Epithelial cell of prostate (primary cell): ENCODE measurements at places on chromosomes 7 and 10.

DNA sequence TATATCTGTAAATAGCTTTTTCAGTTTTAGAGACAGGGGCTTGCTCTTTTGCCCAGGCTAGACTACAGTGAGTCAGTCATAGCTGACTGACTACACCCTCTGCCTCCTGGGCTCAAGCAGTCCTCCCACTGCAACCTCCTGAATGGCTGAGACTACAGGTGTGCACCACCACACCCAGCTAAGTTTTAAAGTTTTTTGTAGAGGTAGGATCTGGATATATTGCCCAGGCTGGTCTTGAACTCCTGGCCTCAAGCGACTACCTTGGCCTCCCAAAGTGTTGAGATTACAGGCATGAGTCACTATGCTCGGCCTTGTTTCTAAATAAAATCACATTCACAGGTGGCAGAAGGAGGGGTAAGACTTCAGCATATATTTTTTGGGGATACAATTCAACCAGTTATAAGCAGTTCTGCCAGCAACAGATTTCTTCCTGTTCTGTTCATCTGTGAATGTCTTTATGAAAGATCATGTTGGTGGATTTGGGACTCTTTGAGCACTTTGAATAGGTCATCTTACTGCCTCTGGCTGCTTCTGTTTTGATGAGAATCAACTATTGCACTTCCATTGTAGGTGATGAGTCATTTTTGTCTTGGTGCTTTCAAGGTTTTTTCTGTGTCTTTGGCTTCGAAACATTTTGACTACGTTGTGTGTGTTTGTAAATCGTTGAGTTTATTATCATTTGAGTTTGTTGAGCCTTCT is 15.7 kb downstream of the RBM33 start:
- DNase-seq: no peak

GRCh38 chr7:43328785-43329380 is 216.4 kb downstream of the HECW1 start:
- DNase-seq: no peak

DNA sequence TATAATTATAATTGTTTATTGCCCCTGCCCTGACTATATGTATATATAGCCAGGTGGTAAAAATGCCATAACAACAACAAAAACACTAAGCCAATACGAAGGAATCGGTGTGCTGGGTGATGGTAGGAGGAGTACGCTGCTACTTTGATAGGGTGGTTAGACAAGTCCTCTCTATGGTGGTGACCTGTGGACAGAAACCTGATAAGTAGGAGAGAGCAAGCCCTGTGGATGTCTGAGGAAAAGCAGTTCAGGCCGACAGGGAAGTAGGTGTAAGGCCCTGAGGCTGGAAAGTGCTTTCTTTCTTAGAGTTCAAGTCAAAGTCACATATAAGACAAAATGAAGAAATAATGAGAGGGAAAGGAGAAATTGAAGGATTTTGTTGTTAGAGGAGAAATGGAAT is 823.8 kb upstream of the CELF2 start:
- no peak for DNase-seq

- no peak for DNase-seq
Observed at GRCh38 chr10:37754538-37755323, 102.7 kb downstream of the ZNF248 start.

- DNase-seq: no peak
Observed at GRCh38 chr7:148014541-148014940, 576.0 kb upstream of the C7orf33 start.

DNA sequence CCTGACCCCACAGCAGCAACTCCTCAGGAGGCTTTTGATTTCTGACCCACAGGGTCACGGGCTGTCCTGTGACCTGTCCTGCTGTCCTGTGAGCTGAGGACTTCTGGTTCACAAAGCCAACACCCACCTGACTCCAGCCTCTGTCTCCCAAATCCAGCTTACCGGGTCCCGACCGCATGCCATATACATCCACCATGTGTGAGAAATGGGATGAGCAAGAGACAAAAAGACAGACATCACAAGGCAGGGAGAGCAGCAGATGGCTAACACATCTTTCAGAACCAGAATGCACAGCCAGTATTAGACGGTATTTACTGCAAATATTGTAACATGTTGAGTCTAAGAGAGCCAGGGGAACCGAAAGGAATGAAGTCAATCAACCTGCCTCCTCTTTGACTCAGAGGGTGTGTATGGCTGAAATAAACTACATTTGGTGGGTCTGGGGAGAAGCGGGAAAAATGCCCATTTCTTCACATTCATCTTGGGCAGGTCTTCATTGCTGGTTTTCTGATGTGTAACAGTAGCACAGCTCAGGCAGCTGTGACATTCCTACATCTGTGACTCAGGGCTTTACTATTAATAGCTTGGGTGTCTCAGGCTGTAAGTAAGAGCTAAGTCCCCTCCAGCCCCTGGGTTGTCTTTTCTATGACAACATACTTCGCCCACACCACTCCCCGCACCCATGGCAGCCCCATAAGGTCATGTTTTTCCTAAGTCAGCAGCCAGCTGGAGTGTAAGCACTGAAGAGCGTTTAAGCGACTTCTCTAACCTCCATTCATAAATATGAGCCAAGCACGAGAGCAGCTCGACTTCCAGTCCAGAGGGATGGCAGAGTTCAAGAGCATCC is 25.0 kb downstream of the ABLIM1 start:
- no peak for DNase-seq

GRCh38 chr7:17046666-17047065 is 164.9 kb upstream of the AGR3 start:
- no peak for DNase-seq

- no peak for DNase-seq
Observed at GRCh38 chr7:68547799-68548198, 1050.5 kb upstream of the AUTS2 start.

- DNase-seq: no peak
Observed at GRCh38 chr10:119120413-119120867, 16.5 kb downstream of the DENND10 start.

GRCh38 chr10:88879534-88880281 is at the start of gene STAMBPL1:
STAMBPL1 (plus strand) TSS chr10:88880245; CDS start chr10:88901709, 21,464 bp downstream.
- DNase-seq: no peak

DNA sequence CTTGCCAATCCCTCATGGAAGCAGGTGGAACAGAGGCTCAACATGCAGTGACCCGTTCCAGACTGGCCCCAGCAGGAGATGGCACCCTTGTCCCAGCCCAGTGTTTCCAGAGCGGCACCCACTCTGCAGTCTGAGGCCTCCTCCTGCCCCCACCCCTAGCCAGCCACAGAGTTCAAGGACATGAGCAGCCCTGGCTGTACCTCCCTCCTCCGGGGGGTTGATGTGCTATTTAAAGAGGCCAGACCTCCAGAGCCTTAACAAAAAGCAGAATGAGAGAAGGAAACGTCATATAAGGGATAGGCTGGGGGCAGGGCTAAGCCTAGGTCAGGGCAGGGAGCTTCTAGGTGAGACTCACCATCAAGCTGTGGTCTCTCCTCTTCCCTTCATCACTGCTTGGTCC is 115.7 kb upstream of the NANOS1 start:
- no peak for DNase-seq

DNA sequence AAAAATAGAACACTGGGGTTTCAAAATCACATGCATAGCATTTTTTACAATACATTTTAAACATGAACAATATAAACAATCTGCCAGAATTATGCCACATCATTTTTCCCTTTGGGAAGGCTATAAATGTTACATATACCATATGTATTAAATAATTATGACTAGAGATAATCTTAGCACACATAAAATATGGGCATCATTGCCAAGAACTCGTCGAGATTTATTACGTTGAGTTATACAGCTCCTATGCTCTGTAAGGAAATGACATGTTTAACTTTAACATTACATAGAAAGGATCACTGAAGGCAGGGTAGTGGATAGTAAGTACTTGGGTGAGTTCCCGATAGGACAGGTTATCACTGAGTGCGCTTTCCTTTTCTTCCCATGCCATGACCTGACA is 267.8 kb downstream of the PARD3 start:
- no peak for DNase-seq

DNA sequence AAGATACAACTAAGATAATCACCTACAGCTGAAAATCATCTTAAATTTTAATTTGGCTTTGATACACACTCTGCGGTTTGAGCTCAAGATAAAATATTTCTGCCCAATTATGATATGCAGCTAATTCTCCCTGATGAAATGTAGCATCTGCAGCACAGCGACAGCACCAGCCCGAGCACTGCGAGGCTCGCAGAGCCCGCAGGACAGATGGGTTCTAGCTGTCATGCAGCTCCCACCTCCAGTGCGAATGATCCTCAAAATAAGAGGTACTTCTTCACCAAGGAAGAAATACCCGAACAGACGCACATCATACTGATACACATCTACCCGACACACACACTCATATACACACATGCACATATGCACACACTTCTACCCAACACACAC is 457.6 kb downstream of the PTPRN2 start:
- no peak for DNase-seq

GRCh38 chr10:86355571-86356038 is 11.0 kb downstream of the GRID1 start:
- DNase-seq: no peak

DNA sequence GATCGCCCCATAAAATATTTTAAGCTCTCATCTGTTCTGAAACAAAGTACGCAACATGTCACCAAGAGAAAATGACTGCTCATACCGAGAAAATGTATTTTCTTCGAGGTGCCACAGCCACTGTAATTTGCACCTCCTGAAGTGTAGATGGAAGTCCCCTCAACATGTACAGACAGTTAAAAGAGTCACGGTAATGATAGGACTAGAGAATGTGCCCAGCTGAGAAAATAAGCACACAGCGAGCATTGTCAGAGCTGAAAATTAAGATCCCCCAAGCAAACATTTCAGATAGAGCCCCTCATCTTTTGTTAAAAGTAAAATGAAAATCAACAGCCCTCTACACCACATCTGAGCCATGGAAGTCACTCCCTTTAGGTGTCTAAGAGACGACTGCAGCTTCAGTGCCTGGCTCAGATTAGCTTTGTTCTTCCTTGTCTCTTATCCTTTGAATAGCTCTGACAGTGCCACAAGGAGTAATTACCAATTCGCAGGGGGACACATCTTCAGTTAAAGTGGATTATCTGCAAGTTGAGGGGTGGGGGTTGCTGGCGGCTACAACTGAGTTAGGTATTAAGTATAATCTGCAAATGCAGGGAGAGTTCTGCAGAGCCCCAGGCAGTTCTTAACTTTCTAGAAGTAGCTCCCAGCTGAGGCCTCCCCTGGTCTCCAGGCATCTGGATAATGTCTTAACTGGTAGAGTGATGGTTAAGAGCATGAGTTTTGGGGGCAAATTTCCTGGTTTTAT is 222.7 kb upstream of the C7orf33 start:
- DNase-seq: no peak

- no peak for DNase-seq
Observed at GRCh38 chr7:100397315-100398081, 24.2 kb downstream of the PILRA start.

GRCh38 chr10:385571-386300 is 250.5 kb downstream of the ZMYND11 start:
- DNase-seq: no peak

- DNase-seq: no peak
Observed at GRCh38 chr7:80829527-80829926, 89.3 kb downstream of the SEMA3C start.

- DNase-seq: no peak
Observed at GRCh38 chr10:119541459-119542356, 811 bp downstream of the RGS10 start.

DNA sequence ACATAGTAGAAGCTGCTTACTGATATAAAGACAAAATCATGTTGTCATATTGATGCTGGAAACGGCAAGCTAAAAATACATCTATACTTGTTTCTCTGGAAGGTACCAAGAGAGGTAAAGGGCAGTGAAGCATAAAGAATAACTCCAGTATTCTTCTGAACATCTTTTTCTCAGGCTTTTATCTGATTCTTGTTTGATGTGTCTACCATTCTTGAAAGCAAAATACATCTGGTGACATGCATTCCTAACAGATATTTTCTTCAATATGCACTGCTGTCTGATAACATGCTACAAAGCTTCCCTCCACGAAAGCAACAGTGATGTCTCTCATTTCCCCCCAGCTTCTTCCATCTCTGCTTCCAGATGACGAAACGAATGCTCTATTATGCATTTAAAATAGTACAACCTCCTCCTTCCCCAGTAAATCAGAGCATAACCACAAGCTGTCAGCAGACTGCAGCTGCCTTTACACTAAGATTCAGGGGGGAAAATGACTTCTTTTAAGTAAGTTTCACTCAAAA is 100.8 kb downstream of the ARHGAP21 start:
- no peak for DNase-seq

GRCh38 chr10:78507510-78508160 is 474.0 kb downstream of the RPS24 start:
- no peak for DNase-seq

GRCh38 chr7:74401137-74401859 is 52.4 kb upstream of the GTF2IRD1 start:
- no peak for DNase-seq

GRCh38 chr10:6815346-6815745 is 235.3 kb upstream of the PRKCQ start:
- no peak for DNase-seq

GRCh38 chr10:17847585-17848296 is 38.6 kb downstream of the MRC1 start:
- DNase-seq: no peak

- DNase-seq: no peak
Observed at GRCh38 chr7:69564454-69565417, 33.5 kb upstream of the AUTS2 start.

- no peak for DNase-seq
Observed at GRCh38 chr7:86914551-86914950, 144.9 kb downstream of the ELAPOR2 start.
